DMS 273 treated with DMSO at 0.1 percent for 48 hours (cell line): ENCODE measurements at places on chromosomes 7 and 10.

GRCh38 chr7:1706381-1706720 lies 36.3 kb downstream of the ELFN1 start:
- no peak for DNase-seq

DNA sequence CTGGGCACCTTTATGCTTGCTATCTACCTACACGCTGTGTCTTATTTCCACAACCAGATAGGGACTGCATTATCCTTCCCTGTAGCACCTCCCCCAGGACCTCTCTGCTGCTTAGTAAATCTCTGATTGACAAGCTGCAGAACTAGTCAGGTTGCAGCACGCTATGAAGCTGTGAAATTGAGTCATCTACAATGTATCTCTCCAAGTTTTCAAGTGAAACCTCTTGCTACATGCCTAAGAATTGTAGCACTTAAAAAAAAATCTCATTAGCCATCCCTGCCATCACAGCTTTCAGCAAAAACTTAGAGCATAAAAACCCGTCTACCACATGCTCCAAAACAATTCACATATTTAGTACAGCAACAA lies 69.7 kb upstream of the FGFR2 start:
- no peak for DNase-seq

- DNase-seq = no peak
Measured at GRCh38 chr7:46207931-46208634, 287.0 kb upstream of the IGFBP3 start.

DNA sequence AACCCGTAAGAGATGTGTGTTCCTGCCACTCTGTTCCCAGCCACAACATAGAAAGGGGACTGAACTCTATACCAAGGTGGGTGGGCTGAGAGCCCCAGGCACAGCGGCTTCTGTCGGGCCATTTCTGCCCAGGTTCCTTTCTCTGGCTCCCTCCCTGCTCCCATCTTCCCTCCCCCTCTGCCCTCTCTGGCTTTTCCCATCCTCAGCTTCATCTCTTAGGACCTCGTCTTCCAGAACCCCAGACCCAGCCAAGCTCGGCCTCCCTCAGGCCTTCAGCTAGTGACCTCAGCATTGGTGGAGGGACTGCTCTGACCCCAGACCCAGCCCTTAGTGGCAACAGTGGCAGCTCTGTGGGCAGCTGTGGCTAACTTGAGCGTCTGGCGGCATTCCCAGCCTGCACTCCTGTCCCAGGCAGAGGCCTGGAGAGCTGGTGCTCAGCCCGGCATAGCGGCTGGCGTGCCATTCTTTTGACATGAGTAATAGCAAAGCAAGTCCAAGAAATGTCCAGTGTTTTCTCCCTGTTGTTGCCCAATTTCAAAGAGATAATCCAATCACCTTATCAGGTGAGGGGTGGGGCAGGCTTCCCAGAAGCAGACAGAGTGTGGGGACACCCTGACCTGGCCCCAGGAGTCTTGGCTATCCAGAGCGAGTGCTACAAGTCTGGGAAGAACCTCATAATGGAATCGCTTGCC lies 15.9 kb downstream of the PTPRE start:
- no peak for DNase-seq
